ENCODE measurements at places on chromosomes 11 and 22.

GRCh38 chr11:68891351-68891948, 12.2 kb downstream of the MRPL21 start:
- no peak for DNase-seq

GRCh38 chr11:20775331-20775730, 105.9 kb downstream of the NELL1 start:
- no peak for DNase-seq

- DNase-seq, result peak; percentile 88
These were observed 19.9 kb downstream of the MMP10 start for GRCh38 chr11:102760344-102761035.

DNA sequence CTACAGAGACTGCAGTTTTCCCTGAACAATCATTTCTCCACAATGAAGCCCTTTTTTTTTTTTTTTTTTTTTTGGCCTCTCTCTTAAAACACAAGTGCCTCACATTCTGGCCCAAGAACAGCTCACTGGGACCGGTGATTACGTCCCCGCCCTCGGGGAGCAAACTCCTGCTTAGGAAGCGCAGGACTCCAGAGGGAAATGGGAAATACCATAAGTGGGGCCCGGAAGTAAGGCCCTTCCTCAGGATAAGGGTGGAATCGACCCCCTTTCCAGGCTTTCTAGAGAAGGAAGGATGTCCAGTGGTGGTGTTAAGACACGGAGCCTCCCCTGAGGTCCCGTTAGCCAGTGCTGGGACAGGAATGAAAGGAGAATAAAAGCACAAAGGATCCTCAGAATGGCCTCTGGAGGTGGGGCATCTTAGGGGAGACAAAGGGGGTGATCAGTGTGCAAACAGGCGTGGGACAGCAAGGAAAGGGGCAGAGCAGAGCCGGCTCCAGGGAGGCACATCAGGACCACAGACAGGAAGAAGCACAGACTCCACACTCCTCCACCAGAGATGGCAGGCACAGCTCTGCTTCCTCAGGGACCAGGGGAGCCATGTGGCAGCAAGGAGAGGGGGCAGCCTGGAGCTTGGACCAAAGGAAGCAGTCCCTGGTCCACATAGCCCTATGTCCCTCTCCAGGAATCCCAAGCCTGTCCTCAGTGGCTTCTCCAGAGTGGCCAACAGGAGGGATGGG, 61.3 kb downstream of the CHST1 start:
- no peak for DNase-seq

- no peak for DNase-seq
These were observed 269.4 kb downstream of the TTC28 start for GRCh38 chr22:28410050-28410816.

- no peak for DNase-seq
These were observed 9.3 kb downstream of the LARGE2 start for GRCh38 chr11:45931739-45932138.

DNA sequence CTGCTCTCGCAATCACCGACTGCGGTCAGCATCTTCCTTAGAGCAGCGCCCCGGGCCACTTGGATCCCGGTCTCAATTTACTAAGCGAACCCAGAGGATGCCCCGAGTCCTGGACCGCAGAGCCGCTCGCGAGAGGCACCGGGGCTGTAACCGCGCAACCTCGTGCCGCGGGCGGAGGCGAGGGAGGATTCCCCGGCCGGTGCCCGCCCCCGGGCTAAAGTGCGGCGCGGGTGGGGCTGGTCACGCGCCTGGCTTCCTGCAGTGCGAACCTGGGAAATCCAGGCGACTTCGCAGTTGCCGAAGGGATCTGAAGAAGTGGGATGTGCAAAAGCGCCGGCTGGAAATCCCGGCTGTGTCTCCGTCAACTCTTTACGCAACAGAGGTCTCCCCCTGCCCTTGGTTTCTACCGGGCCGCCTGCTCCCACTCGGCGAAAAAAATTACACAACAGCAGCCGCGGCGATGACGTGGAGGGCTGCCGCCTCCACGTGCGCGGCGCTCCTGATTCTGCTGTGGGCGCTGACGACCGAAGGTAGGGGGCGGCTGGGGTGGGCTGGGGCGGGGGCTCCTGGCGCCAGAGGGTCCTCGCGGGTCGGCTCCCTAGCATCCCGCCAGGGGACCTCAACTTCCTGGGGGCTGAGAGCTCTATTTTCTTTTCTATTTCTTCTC, at the start of gene NCR3LG1:
Gene NCR3LG1 (plus strand): TSS at position 291 of the 667 bp plus-strand sequence. CDS start 170 bp downstream, at position 461.
- peak; percentile 41 for DNase-seq

DNA sequence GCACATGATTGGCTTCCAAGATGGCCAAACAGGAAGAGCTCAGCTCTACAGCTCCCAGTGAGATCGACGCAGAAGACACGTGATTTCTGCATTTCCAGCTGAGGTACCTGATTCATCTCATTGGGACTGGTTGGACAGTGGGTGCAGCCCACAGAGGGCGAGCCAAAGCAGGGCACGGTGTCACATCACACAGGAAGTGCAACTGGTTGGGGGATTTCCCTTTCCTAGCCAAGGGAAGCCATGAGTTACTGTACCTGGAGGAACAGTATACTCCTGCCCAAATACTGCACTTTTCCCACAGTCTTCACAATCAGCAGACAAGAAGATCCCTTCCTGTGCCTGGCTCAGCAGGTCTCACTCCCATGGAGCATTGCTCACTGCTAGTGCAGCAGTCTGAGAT, 131.2 kb downstream of the DLG2 start:
- no peak for DNase-seq

DNA sequence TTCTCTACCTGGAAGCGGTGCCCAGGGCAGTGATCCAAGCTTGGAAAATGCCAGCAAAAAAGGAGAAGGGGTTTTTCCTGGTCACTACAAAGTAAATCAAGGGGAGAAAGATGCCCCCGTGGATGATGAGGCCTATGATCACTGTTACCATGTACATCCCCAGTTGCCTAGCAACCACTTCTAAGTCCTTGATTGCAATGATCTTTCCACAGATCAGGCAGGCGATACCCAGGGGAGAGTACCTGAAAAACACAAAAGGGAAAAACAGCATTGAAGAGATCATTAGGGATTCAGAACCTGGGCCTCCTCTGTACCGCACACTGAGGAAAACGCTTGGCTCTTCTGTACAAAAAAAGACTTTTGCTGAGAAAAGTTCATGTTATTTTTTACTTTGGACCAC, 127.1 kb downstream of the SLC1A2 start:
- DNase-seq, result no peak

DNA sequence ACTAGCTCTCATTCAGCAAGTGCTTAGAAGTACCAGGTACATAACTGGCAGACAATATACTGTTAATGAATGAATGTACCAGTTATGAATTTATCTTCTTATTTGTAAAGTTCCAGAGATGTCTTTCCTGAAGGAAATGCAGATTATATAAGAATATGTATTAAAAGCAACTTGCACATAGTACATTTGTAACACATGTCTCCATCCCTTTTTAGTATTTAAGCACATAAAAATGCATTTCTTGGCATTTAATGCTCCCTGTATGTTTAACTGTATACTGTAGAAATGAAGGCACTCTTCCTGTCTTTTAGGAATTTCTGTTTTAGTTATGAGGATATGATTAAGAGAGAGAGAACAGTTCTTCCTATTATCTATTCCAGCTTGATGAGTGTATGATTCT, 241.3 kb downstream of the NELL1 start:
- DNase-seq, result no peak

GRCh38 chr11:16356057-16356760, at the start of gene SOX6:
TSS of gene SOX6 (minus strand) at chr11:16356546. CDS start at chr11:16341248, 15,298 bp downstream.
- no peak for DNase-seq

GRCh38 chr22:50012211-50013181, at the start of gene IL17REL:
TSS of gene IL17REL (minus strand) at chr22:50012765. CDS start at chr22:50012646, 119 bp downstream.
- DNase-seq, result no peak

DNA sequence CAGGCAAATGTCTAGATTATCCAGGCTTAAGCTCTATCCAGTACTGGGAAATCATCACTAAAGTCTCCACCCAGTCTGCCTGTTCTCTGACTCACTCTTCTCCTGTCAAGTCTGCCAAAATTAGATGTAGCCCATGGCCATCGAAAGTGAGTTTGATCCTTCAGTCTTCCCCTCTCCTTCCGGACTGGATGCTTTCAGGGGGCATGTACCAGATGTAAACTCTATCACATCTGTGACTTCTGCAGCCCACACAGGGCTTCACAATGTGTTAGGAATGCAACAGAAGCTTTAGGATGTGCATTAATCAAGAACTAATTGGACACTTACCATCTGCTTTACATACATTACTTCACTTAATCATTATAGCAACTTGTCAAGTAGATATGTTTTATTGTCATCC, 12.3 kb downstream of the ME3 start:
- DNase-seq, result no peak

GRCh38 chr11:38323961-38324761, 1726.1 kb upstream of the RAG2 start:
- DNase-seq, result no peak

- DNase-seq, result no peak
These were observed 62.2 kb downstream of the DKK3 start for GRCh38 chr11:11946180-11946579.

GRCh38 chr11:57476757-57477506, 16.6 kb downstream of the RTN4RL2 start:
- no peak for DNase-seq

DNA sequence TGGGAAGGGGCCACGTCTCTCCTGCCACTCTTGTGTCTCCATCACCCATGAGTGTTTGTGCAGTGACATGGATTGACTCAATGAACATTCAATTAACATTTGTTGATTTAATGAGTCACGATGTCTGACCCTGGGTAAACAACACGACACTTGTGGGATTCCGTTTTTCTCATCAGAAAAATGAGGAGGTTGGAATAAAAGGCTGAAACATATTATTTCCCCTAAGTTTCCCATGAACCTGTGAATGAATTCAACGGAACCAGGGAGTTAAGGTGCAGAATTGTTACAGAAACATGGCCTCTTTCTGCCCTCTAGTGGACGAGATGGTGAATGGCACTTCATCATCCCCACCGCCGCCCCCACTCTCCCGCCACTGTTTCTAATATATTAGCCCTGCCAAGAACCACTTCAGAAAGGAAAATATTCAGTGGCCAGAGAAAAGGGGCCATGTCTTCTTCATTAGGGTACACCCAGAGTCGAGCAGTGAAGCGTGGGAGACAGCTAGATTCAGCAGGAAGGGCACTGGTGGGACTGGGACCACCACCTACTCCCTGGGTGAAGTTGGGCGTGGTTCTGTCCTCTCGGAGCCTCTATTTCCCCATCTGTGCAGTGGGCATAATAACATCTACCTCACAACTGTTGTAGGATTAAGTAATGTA, 46.3 kb upstream of the SYT13 start:
- DNase-seq, result peak; percentile 68

DNA sequence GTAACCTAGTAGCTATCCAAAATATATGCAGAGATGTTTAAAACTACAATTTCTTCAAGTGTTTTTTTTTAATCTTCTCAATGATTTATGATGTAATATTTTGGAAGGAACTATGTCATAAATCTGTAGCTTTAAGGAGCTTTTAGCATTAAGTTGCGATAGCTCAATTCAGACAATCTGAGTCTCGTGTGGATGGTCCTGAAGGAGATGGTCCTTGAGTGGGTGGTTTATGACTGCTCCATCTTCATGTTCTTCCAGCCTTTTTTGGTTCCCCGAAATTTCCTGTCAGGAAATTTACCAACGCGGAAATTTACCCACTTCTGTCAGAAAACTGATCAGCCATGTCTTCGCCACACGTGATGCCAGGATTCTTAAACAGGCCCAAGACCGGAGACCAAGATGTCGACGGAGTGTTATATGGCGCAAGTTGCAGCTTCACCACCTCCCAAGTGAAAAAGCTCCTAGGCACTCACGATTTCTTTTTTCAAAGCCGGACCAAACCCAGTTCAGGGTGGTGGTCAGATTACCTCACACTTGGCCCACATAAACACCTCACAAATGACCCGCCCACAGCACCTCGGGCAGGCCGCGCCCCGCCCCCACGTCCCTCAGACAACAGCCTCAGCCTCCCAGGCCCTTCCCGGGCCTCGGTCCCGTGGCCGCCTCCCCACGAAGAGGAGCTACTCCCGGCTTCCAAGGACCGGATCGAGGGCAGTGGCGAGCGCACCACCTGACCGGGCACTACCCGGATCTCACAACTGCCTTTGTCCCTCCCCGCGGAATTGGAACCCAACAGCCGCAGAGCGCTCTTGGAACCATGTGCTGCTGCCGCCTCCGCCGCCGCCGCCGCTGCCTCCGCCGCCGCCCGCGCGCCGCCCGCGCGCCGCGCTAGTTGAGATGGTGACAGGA, at the start of gene MORC2:
Gene MORC2 (minus strand): TSS at position 760 of the 909 bp plus-strand sequence. CDS start 885 bp downstream, outside the sequence.
- peak; percentile 36 for DNase-seq

DNA sequence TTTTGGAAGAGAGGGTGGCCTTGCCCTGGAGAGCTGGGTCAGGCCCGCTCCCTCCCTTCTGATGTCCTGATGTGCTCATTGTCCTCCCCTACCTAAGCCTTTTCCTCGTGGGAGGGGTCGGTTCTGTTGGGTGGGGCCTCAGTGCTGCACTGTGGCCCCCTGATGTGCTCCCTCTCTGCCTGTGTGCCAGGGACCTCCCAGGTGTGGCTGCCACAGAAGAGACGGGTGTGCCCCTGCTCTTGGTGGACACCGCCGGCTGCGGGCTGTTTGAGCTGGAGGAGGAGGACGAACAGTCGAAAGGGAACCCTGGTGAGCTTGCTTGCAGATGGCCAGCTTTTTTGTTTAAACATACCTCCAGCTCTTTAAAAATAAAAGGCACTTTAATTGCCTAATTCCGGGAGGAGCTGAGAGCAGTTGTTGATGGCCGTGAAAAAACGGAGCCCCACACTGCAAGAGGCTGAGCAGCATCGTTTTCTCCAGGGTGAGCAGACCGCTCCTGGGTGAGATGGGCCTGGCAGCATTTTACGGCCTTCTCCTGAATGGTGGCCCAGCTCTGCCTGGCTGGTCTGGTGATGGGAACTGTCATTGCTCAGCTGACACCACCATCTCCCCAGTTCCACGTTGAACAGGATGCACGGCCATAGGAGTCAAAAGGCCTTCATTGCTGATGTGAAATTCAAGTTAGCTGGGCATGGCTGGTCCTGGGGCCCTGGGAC, 30.1 kb downstream of the IGHMBP2 start:
- no peak for DNase-seq

GRCh38 chr11:110447343-110447742, 17.6 kb downstream of the FDX1 start:
- DNase-seq, result no peak

GRCh38 chr22:36457688-36458450, 23.6 kb downstream of the TXN2 start:
- no peak for DNase-seq

DNA sequence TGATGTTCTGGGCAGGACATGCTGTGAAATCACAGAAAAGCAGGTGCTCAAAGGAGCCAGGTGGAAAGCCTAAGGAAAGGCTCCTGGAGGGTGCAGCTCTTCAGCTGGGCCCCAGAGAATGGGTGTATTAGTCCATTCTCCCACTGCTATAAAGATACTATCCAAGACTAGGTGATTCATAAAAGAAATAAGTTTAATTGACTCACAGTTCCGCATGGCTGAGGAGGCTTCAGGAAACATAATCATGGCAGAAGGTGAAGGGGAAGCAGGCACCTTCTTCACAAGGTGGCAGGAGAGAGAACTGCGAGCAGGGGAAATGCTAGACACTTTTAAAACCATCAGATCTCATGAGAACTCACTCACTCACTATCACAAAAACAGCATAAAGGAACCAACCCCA, 43.1 kb upstream of the DEUP1 start:
- no peak for DNase-seq

DNA sequence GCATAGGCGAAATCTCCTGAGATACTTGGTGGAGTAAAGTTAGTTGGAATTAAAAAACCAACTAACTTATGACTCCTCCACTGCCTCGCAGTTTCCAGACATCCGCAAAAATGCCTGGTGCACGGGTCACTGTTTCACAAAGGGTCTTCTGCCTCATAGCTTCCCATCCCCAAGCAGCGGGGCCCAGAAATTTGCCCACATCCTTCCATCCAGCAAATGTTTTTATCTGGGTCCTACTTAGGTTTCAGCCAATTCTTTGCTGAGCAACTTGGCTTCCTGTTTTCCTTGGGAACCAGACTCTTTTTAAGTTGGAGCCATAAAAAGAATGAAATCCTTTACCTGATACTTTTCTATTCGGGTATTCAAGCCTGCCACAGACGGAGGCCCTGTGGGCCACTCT, 36.2 kb downstream of the FZD4 start:
- DNase-seq, result no peak

Data from HTR-8/SVneo (cell line).